H4 (cell line): ENCODE measurements at places on chromosomes 5 and 9. TPM values are rescaled to one million over a fixed set of nuclear protein-coding genes. Genes with fewer than 3 reads are reported as not detected.

The DCANP1 gene
- not detected in 2 replicates for total RNA-seq

The SLC4A9 gene
- not detected in 2 replicates for total RNA-seq

The C5orf58 gene
- not detected in 2 replicates for total RNA-seq

The ADAMTSL1 gene
- 11.7 and 25.5 TPM in 2 replicates for total RNA-seq

The FOXI1 gene
- not detected in 2 replicates for total RNA-seq

The ZNF483 gene
- 0.21 TPM in 1 of 2 replicates, not detected in the other for total RNA-seq

The CAAP1 gene
- 16.6 and 22.1 TPM in 2 replicates for total RNA-seq

The PCDHA1 gene
- 0.45 and 0.56 TPM in 2 replicates for total RNA-seq

The TPPP gene
- 0.85 and 0.90 TPM in 2 replicates for total RNA-seq

The TERT gene
- total RNA-seq: 0.04 and 0.23 TPM in 2 replicates

The ROPN1L gene
- 1.3 and 2.5 TPM in 2 replicates for total RNA-seq

The SLC25A2 gene
- not detected in 2 replicates for total RNA-seq

The GAS1 gene
- total RNA-seq: 5.7 and 6.6 TPM in 2 replicates

The PCDHGB4 gene
- total RNA-seq: 0.16 and 0.21 TPM in 2 replicates

The FAM153A gene
- 0.02 TPM in 1 of 2 replicates, not detected in the other for total RNA-seq

The TMEM8B gene
- total RNA-seq: 2.1 and 4.2 TPM in 2 replicates

The TLR4 gene
- total RNA-seq: 6.7 and 7.5 TPM in 2 replicates

The TPM2 gene
- total RNA-seq: 2.7 and 3.9 TPM in 2 replicates

The WNT8A gene
- total RNA-seq: not detected in 2 replicates

The EQTN gene
- total RNA-seq: not detected in 2 replicates

The ADAMTS19 gene
- 39.3 and 45.1 TPM in 2 replicates for total RNA-seq

The CER1 gene
- total RNA-seq: not detected in 2 replicates

The ANXA2R gene
- 4.5 TPM in 2 replicates for total RNA-seq

The DIPK1B gene
- 3.8 and 6.1 TPM in 2 replicates for total RNA-seq

The TMC1 gene
- not detected in 2 replicates for total RNA-seq

The TAF11L5 gene
- total RNA-seq: not detected in 2 replicates

The AQP3 gene
- 15.9 and 18.3 TPM in 2 replicates for total RNA-seq

The ZNF608 gene
- total RNA-seq: 20.8 and 28.0 TPM in 2 replicates
